Stimulated activated CD4-positive, alpha-beta T cell treated with anti-CD3 and anti-CD28 coated beads, Interleukin-1b, Interleukin-23, amount 100 ng/mL, for 1 hour (primary cell): ENCODE measurements at places on chromosomes 13 and 19.

GRCh38 chr19:2376784-2377519 is 16.9 kb downstream of the TMPRSS9 start:
- no peak for DNase-seq

DNA sequence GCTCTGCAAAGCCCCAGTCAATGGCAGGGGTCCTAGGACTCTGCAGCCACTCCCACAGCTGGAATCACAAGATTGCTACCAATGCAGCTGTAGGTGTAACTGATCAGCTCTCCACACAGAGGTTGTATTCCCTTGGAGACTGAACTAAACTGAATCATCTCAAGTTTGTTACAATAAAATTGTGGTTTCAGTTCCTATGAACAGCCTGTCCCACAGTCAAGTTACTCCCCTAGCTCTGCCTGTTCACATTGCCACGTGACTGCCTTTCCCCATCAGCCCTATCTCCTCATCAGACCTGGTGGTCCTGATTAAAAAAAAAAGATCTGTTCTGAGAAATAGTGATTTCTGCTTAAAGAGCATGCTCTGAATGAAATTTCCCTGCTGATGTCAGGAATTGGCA is 287.9 kb upstream of the NBEA start:
- no peak for DNase-seq

DNA sequence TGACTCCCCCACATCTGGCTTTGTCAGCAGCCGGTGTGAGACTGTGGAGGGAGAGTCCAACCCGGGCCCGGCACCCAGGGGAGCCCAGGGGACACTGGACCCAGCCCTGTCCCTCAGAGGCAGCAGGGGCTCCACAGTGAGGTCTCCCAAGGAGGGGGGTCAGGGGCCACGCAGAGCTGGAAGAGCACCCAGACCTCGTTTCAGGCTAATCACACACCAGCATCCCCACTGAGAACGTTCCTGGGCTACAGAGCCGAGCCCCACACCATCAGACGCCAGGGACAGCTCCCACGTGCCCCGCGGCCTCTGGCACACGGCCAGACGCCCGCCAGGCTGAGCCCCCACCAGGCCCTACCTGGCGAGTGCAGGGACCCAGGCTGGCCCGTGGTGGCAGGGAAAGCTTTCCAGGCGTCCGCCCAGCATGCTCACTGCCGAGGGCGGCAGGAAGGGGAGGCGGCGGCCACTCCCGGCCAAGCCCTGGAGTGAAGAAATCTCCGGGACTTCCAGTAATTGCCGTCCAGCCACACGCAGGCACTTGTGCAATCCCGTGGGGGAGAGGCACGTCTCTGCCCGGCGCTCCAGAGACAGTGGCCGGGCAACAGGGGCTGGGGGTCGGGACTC is 19.2 kb downstream of the SBNO2 start:
- no peak for DNase-seq

- DNase-seq, result no peak
Observed at GRCh38 chr19:12580180-12580694, 29.0 kb upstream of the ZNF564 start.

GRCh38 chr13:106090001-106090400 is 445.5 kb downstream of the EFNB2 start:
- DNase-seq, result no peak

DNA sequence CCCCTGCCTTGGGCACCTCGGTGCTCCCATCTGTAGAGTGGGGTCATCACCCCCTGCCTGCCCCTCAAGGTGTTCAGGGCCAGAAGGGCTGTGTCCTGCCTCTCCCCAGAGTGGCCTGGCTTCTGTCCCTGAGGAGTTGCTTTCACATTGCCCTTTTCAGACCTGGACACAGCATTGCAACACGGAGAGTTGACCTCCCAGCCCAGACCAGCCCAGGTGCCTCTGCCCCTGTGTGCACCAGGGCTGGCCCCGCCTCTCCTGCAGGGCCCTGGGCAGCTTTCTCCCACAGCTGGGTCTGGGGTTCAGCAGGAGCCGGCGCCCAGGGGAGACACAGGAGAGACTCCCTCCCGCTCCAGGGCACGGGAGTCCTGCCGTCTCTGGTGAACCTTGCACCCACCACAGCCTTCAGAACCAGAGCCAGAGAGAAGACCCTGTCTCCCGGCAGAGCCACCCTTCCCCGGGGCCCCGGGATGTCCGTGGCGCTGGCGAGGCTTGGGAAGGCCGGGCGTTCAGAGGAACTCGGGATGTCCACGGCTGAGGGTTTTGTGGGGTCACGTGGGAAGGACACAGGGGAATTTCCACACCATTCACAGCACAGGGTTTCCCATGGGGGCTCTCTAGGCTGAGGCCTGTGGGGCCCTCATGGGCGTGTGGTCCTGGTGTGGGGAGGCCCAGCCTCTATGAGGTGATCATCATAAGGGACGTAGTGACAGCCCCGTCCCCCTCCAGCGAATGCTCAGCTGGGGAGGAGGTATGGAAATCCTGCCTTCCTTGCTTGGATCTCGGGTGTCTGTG is 23.2 kb downstream of the C13orf46 start:
- DNase-seq, result no peak

- no peak for DNase-seq
Observed at GRCh38 chr13:89832827-89833226, 1514.7 kb upstream of the MIR17HG start.

DNA sequence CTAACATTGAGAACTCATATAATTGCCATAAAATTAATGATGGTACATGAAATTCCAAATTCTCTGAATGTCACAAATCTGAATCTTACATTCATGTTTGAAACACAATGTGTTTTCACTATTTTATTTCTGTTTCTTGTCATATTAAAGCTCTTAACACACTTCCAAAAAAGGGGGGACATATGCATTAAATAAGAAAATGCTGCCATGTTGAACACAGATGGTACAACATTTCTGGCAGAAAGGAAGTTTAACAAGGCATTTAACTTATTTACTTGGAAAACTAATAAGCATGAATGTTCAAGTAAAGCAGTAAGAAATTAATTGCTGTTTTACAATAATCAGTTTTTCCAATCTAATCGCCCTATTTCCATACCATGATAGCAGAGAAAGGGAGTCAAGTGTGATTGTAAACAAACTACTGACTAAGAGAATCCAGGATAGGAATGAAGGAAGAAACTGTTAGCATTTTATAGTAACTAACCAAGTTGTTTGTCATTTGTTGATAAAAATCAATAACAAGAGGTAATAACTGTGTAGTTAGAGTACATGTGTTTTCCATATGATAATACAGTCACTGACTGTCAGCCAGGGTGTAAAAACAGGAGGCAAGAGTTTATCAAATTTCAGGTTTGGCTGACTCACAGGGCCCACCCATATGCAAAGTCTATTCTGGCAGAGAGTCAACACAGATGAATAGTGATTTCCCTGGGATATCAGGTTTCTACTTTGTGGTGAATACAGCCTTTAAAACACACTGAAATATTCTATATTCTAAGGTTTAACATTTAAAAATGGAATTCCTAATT is 5.7 kb upstream of the FOXO1 start:
- DNase-seq, result no peak

DNA sequence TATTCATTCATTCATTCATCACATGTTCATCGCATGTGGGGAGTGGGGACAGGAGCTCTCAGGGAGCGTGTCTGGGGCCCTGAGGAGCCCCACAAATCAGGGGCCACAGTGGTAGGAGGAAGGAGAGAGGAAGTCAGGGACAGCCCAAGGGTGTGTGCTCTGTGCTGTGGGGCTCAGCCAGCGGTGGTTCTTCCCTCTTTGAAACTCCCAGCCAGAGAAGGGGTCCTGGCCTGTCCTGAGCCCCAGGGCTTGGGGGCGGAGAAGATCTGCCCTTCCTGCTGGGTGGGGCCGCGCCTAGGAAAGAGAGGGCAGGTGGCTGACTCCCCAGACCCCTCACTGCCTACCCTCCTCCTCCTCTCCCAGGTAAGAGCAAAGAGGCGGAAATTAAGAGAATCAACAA is 14.6 kb downstream of the AP2A1 start:
- DNase-seq, result no peak

DNA sequence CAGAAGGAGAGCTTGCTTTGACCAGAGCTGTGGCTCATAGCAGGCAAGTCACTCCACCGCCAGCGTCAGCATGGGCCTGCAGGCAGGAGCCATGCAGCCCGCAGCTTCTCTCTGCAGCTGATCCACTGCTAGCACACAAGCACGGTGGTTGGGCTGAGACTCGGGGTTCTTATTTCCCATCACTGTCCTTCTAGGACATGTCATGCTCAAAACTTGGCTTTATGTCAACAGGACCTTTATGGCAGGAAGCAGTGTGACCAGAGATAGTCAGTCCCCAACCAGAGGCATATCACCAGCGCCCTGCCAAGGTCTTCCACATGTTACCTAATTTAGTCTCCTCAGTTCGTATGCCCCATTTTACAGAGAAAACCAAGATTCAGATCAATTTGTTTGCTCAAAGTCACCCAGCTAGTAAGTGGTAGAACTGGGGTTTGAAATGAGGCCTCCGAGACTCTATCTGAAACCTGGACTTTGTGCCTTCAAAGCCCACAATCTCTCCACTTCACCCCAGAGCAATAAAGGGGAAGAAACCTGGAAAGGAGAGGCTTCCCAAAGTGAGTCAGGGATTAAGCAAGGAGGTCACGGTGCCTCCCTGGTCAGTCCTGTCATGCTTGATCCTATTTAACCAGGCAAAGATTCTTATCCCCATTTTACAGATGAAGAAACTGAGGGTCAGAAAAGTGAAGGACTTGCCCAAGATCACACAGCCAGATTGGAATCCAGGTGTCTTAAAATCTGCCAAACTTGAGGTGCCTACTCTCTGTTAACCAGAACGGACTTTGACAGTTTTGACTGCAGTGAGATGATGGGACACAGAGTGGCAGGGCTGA is 5.1 kb downstream of the TMEM272 start:
- no peak for DNase-seq

DNA sequence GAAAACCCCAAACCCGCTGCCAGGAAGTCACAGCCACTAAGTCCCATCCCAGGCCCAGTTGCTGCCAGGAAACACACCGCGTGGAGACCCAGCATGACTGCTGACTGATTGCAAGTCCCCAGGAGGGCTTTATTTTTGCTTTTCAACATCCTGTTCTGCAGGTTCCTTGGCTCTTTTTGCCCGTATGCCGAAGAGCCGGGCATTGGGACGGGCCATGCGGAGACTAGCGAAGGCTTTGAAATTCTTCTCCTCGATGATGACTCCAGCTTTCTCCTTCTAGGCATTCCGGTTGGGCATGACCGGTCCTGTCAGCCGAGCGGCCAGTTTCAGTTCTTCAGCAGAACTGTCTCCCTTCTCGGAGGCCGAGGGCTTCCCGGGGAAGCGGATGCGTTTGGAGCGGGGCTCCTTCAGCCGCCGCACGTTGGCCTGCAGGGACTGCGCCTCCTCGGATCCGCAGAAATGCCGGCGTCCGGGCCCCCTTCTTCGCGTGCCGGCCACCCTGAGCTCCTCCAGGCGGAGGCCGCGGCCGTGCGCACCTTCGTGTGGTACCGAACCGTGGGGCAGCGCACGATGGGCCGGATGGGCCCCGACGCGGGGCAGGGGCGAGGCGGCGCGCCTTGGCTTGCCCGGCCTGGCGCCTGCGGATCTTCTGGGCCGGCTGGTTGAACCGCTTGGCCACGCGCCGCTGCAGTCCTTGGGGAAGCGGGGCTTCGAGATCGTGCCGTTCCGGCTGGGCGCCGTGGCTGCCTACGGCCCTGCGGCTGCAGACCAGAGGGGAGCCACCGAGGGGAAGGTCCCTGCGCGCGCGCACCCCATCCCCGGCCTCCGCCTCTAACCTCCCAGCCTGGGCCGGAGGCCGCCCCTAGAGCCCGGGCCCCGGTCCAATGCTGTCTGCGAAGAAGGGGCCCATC is 15.2 kb downstream of the ZSCAN5C start:
- no peak for DNase-seq

GRCh38 chr13:94753327-94753726 is 41.0 kb upstream of the SOX21 start:
- DNase-seq, result no peak

DNA sequence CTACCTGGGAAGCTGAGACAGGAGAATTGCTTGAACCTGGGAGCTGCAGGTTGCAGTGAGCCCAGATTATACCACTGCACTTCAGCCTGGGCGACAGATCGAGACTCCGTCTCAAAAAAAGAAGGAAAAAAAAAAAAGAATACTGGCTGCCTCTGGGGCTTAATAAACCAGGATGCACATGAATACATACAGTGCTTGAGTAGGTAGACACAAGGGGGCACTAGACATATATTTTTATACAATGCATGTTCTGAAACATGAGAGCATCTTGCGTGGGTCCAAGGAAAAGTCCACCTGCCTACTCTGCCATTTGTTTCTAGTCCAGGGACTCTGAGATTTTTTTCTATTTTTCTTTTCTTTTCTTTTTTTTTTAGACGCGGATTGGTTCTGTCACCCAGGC is 31.2 kb downstream of the KEAP1 start:
- DNase-seq, result no peak

- no peak for DNase-seq
Observed at GRCh38 chr13:45441633-45442032, 23.1 kb upstream of the COG3 start.
